Jurkat, Clone E6-1 (cell line): ENCODE measurements at places on chromosomes 3 and 15.

DNA sequence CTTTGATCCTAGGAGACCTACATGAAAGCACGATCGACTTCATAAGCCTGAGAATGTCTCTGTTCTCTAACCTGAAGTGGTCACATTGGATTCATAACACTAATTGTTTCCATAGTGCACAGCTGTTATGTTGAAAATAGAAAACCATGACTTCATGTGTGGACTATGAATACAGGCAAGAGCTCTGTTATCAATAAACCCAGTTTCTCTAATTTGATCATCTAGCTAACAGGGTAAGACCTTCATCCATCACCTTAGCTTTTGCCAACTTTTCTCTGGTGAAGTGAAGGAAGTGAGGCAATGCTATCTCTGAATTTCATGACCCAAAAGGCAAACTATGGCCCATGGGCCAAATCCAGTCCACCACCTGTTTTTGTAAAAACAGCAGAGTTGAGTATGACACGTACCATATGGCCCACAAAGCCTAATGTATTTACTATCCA lies 27.2 kb downstream of the ABI3BP start:
- DNase-seq = no peak

- DNase-seq = no peak
Observed at GRCh38 chr3:127014536-127015281, 31.8 kb downstream of the PLXNA1 start.

DNA sequence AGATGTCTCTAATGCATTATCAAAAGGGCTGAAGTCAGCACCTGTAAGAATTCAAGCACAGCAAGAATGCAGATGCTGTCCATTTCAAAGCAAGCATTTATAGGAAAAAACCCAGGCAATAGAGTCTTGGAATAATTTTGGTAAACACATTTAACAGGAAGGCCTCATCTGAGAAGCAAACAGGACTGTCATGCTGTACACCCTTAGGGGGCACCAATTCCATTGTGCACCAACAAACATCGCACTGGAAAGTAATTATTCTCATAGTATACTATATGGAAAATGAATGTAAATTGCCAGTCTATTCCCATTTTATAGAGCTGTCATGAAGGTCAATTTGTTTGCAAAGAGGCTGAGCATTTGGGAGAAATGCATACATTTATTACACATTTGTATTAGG lies 247.3 kb upstream of the SUCLG2 start:
- DNase-seq = no peak

DNA sequence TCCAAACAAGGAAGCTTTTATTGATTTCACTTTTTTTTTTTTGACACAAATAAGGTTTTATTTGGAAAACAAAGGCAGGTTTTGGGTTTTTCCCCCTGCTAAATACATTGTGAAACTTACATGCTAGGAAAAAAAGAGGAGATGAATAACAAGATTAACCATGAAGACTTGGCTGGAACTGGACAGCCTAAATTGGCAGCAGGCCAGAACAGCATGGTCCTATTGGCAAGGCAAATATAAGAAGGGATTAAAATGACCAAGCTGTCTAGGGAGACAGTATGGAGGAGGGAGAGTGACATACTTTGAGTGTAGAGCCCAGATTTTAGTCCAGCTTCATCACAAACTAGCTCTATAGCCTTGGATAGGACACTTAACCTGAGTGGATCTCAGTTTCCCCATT lies 63.9 kb upstream of the BBX start:
- DNase-seq = no peak

GRCh38 chr3:113499081-113499480 lies 15.9 kb downstream of the SPICE1 start:
- no peak for DNase-seq

GRCh38 chr3:37135561-37135960 lies 38.8 kb downstream of the LRRFIP2 start:
- DNase-seq = no peak
